Renal cortex interstitium (tissue), 15 donors: ENCODE measurements at places on chromosomes 6 and 20. TPM values are rescaled to one million over a fixed set of nuclear protein-coding genes. Genes with fewer than 3 reads are reported as not detected.

Gene BCAS1
- 2.5 TPM for polyA plus RNA-seq

Gene SPATA25
- polyA plus RNA-seq: 2.7 TPM

Gene STMND1
- 0.33 TPM for polyA plus RNA-seq

Gene KCNG1
- 4.5 TPM for polyA plus RNA-seq

Gene MMP24
- polyA plus RNA-seq: 2.6 TPM

Gene TUBB2A
- polyA plus RNA-seq: 61.2 TPM

Gene PAK5
- polyA plus RNA-seq: 0.45 TPM

Gene CD93
- polyA plus RNA-seq: 38.1 TPM

Gene ADGRG6
- 27.4 TPM for polyA plus RNA-seq

Gene ATP6V1G2
- polyA plus RNA-seq: 11.5 TPM

Gene HSD17B8
- 24.4 TPM for polyA plus RNA-seq

Gene RIPOR3
- polyA plus RNA-seq: 10.8 TPM

Gene TRPC4AP
- polyA plus RNA-seq: 69.2 TPM

DNA sequence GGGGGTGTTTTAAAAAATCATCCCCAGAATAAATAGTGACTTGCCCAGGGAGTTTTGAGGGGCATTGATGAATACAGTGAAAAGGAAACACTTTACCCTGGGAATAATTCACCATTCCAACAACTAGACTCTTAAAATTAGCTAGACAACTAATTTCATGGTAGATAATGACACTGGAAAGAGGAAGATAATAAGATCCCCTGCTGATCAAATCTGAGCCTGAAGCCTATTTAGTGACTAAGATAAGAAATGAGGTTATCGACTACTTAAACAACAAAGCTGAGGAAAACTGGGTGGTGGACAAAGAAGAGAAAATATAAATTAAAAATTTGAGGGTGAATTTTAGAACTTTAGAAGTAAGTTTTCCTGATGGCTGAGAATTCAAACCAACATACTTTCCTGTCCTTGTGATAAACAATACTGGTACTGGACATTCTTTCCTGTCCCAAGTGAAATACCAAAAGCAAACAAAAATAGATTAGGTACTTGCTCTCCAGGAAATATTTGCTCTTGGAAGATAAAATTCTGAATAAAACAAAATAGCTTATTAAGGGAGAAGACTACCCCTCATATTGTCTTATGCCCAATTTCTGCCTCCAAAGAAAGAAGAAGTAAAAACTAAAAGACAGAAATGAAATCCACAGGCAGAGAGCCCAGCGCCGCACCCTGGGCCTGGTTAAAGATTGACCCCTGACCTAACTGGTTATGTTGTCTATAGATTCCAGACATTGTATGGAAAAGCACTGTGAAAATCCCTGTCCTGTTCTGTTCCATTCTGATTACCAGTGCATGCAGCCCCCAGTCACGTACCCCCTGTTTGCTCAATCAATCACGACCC, 64.0 kb upstream of the ADGRF4 start:
- DNase-seq: no peak

GRCh38 chr6:104855507-104855906, 4.2 kb downstream of the HACE1 start:
- no peak for DNase-seq

- no peak for DNase-seq
Measured at GRCh38 chr20:19750907-19751636, 7.0 kb upstream of the RIN2 start.

GRCh38 chr20:51876313-51876940, 74.1 kb upstream of the SALL4 start:
- DNase-seq: no peak

GRCh38 chr6:149266659-149267058, 50.9 kb upstream of the TAB2 start:
- DNase-seq: no peak

DNA sequence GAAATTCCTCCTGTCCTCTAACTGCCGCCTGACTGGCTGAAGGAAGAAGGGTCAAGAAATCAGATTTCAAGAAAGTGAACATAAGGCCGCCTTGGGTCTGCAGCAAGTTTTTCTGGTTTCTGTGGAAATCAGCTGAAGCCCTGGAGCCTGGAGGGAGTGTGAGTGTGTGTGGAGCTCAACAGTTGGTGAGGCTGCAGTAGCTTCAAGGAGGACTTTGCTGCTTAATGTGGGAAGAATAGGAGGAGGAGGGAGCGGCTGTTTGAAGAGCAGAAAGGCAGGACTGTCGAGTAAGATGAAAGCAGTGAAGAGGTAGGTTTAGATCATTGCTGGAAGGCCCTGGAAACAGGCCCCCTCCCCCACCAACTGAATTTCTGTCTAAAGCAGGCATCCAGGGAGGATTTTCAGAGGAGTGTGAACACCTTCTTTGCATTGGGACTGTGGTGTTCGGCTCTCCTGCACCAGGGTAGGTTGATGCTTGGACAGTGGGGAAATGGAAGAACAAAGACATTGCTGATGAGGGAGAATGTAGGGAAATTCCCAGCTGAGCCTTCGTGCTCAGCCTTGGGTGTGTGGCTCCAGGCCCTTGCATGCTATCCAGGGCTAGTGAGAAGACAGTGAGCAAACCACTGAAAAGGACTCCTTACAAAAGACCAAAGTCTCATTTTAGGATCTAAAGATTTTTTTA, 79.5 kb upstream of the VSTM2L start:
- DNase-seq: no peak

DNA sequence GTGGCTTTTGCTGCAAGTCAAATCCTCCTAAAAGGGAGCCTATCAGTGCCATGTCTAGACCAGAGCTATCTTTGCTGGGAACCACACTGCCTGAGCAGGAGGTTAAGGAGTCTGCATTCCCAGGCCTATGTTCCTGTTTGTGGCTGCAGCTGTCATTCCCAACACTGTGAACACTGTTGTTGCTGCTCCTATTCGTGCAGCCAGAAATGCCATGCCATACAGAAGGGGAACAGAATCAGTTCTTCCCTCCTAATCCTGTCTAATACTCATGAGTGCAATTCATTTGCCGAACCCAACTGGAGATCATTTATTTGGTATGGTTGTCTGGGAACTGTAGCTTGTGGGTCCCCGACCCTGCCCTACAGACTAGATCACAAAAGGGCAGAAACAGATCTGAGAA, 406.5 kb upstream of the GJE1 start:
- no peak for DNase-seq

DNA sequence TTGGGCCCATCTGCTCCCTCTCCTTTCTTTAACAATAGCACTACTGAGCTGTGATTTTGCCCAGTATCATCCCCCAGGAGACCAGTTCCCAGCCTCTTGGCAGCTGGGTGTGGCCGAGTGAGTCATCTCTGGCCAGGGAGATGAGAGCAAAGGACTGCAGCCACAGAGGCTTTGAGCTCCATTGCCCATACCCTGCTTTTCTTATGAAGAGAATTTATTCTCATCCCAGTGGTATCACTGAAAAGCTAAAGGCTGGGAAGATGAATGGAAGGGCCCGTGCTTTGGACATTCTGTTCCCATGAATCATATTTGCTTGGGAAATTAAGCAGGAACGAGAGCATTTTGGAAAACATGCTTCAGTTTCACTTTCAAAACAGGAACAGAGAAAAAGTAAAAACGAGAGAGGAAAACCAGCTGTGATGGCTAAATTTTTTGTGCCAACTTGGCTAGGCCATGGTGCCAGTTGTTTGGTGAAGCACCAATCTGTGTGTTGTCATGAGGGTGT, 14.9 kb downstream of the CST3 start:
- DNase-seq: no peak

- no peak for DNase-seq
Measured at GRCh38 chr6:117441824-117442264, 16.1 kb upstream of the ROS1 start.

DNA sequence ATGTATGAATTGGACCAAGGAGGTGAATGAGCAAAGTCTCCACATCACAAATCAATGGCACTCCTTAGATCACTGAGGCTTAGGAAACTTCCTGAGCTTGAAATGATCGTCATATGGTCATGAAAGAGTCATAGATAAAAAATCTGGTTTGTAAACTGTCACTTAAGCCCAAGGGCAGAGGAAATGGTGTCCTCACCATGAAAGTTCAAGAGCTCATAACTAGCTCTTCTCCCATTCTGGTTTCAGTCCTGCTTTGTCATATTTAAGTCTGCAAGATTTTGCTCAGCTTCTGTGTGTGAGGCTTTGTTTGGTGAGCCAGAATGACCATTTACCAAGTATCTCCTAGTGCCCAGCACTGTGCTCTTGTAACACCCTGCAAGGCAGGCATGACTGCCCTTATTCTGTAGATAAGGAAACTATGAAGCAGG, 60.5 kb downstream of the GJA10 start:
- no peak for DNase-seq
